Endothelial cell (in vitro differentiated cells): ENCODE measurements at places on chromosomes 2 and 18.
A peak's percentile ranks its signal among the peaks of the same experiment; 100 is the strongest.

DNA sequence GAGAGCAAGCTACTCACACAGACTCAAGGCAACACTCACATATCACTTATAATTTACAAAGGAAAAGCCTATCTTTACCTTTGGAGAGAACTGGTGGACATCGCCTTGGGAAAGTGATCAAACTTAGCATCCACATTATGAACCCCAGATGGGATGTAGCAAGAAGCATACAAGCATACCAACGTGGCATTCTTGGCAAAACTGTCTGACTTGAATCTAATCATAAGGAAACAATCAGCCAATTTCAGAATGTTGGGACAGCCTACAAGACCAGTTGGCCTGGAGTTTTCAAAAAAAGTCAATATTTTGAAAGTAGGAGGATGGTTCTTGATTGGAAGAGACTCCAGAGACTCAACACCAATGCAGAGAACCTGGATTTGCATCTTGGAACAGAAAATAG, 79.1 kb upstream of the PMAIP1 start:
- DNase-seq, result no peak

- no peak for DNase-seq
Measured at GRCh38 chr2:47269316-47270232, 114.5 kb upstream of the STPG4 start.

DNA sequence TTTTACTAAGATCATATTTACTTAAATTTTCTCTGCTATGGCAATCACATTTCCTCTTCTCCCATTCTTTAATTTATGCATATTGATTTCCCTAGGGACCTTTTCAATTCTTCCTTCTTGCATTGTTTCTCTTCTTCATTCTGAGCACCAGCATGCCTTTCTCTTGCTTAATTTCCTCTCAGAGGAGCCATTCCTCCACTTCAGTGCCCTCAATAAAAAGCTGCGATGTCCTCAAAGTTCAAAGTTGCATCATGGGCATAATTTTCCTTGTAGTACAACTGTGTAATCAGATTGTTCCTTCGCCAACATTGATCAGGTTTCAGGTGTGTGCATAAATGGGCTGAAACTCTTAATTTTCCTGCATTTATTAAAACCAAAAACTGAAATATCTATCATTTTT, 21.8 kb upstream of the CD226 start:
- no peak for DNase-seq

DNA sequence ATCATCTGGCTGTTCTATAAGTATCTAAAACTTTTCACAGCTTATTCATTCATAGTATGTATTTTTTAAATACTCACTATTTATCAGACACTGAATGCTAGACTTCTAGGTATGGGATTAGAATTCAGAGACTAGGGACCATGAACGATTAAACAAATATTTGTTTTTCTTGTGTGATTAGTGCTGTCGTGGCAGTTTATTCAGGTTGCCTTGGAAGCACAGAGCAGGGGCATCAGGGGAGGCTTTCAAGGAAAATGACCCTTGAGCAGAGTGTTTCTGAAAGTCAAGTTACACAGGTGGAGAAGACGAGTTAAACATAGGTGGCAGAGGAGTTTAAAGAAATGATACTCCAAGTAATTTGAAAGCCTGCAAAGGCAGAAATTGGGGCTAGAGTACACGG, 5.7 kb downstream of the SPOPL start:
- DNase-seq, result no peak

- DNase-seq, result peak; percentile 92
Measured at GRCh38 chr2:232550354-232551249, at the start of the genes EIF4E2 and TIGD1. Gene EIF4E2, plus strand, starts transcription at chr2:232550689. Its CDS starts 36 bp downstream, at chr2:232550725. Gene TIGD1, minus strand, starts transcription at chr2:232550557. Its CDS starts 675 bp downstream, at chr2:232549882.
